ENCODE measurements at places on chromosomes 7 and 10.

DNA sequence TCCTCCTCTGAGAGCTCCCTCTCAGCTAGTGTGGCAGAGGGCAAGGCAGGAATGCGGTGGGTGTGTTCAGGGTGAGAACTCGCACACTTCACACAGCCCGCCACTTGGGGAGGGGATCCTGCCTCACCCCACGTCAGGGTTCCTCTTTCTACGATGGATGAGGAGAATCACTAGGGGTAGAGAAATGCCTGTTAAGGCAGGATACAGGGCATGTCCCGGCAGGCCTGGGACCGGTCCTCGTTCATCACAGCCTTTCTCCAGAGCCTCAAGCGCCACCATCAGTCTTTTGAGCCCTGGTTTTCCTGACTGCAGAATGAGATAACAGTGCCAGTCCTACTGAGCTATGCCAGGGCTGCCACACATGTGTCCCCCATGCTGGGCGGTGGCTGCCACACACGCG is 546.7 kb upstream of the ADARB2 start:
- no peak for DNase-seq

- no peak for DNase-seq
Measured at GRCh38 chr7:92808006-92808405, 28.4 kb downstream of the CDK6 start.

DNA sequence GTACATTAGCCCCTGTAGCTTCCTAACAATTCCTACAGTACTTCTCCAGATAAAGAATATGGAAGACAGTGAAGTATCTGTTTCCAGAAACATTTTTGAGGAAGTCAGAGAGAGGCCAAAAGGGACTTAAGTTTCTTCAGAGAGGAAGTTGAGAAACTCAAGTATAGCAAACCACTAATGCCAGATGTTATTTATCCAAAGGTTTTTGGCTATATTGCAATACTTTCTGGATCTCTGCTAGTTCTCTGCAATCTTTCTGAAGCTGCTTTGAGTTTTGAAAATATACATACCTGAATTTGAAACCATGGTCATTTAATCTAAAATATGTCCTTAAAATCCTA is 64.7 kb downstream of the BICC1 start:
- DNase-seq, result no peak

GRCh38 chr7:55514546-55515265 is 57.6 kb downstream of the VOPP1 start:
- no peak for DNase-seq

DNA sequence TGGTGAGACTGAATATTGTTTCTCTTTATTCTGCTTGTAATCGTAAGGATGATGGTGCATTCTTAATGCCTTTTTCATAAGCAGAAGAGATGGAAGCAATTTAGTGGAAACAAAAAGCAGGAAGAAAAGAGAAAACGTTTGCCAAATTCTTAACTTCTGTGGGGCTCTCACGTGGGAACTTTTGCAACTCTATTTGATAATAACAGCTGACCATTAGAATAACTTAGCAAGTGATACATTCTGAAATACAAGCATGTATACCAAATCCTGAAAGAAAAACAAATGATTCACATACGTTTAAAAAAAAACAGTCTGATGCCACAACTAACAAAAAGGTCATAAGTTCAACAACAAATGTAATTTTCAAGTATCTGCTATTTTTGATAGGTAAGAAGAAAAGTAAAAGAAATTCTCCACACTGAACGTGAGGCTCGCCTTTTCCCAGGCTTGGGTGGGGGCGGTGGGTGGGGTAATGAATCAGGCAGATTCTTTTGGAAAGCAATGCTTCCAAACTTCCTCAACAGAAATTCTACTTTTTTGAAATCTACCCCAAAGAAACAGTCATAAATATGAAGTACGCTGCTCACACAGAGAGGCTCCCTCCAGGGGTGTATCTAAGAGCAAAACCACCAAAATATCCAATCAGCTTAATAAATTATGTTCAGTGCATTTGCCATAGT is 446.2 kb upstream of the MGMT start:
- no peak for DNase-seq

GRCh38 chr10:73359492-73359891 is 828 bp upstream of the CFAP70 start:
- DNase-seq, result no peak

GRCh38 chr10:126057494-126057893 is 161.1 kb downstream of the FANK1 start:
- DNase-seq, result no peak

DNA sequence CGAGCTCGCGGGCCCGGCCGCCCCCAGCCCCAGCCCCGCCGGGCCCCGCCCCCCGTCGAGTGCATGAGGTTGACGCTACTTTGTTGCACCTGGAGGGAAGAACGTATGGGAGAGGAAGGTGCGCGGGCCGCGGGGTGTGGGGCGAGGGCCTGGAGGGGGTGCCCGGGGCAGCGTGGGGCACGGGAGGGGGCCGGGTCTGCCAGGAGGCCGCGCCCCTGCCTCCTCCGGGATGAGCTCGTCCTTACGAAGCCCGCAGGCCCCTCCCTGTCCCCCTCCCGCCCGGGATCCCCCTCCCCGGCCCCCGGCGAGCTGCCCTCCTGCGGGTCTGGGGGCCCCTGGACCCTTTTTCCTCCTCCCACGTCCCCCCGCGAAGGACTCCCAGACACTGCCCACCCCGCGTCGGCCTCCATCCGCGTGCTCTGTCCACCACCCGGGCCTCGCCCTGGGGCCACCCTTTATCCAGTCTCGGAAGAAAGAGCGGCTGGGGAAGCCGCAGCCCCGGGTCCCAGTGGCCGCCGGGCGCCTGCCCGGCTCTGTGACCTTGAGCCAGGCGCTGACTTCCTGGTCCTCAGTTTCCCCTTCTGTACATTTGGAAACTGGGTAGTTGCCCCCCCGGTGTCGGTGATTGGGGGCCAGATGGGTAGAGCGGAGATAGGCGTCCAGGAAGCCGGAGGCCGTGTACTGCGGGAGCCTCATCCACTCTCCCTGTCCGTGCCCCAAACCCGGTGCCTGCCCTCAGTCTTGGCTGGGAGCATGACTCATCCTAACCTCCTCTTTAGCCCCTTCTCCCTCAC is 521 bp downstream of the LIMK1 start:
- peak; percentile 36 for DNase-seq

DNA sequence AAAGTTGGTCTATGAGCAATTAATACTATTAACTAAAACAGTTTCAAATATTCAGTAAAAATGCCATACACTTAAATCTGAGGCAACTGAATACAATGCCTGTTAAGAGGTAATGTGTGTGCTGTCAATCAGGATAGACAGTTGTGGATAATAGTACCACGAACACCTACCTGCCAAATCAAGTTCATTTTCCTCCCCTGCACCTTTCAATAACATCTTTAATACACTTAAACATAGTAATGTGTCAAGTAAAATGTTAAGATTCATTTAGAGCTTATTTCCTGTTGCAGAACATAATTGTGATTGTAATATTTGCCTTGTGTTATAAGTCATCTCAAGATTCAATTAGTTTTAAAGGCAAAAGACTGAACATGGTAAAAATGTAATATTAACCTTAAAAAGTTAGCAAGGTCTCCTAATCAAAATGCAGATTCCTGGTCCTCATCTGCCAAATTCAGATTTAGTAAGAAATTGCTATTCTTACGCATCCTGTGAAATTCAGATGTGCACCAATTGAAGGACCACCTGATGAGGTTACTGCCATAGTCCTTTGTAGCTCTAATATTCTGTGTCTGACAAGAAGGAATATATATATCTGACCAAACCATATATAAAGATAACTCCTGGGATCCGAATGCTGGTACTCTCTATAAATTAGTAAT is 37.1 kb downstream of the COL1A2 start:
- no peak for DNase-seq

DNA sequence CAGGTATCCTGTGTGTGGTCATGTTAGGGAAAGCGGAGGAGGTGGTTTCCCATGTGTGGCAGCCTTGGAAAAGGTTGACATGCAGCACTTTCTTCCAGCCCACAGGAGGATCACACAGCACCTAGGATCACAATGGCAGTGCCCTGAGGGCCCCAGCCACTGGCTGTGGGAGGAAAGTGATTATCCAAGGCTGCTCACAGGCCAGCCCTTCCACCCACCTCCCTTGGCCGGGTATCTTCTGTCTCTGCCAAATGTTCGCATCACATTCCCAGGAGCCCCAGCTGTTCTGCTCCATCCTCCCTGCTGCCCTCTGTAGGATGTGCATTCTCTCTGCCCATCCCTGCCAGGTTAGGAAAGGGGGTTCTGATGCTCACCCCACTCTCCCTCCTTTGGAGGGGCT is 2.5 kb upstream of the MLXIPL start:
- DNase-seq, result no peak

DNA sequence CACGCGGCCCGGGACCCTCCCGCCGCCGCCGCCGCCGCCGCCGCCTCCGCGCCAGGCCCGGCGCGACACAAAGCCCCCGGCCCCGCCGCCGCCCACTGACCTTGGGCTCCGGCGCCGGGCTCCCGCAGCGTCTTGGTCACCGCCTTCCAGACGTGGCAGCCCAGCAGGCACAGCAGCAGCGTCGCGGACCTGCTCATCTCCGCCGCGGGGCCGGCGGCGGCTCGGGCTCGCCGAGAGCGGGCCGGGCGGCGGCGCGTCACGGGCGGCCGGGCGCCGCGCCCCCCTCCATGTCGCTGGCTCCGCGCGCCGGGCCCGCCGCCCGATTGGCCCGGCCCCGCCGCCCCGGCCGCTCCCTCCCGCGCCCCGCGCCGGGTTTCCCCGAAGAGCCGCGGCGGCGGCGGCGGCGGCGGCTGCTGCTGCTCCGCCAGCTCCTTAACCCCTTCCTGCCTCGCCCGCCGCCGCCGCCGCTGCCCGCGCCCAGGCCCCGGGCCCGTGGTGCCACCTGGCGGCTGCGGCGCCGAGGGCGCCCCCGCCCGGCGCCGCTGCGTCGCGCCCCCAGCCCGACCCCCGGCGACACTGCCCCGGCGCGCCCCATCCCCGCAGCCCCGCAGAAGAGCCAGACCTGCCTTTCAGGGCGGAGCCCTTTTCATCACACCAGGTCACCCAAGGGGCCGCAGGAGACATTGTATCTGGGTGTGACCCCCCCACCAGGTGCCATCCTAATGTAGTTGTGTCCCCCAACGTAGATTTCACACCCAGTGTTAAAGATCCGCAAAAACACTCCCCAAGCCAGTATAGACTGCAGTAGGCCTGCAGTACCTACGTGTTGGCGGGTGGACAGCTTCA is at the start of gene FAM171A1:
Gene FAM171A1, minus strand, starts transcription at position 434 of the 846 bp plus-strand sequence. Its CDS starts 237 bp downstream, at position 197.
- DNase-seq, result no peak

GRCh38 chr7:7201578-7202374 is 19.4 kb downstream of the C1GALT1 start:
- DNase-seq, result no peak

- DNase-seq, result no peak
Measured at GRCh38 chr7:32952876-32953275, 4.4 kb upstream of the FKBP9 start.

GRCh38 chr10:2899246-2899951 is 167.9 kb upstream of the PFKP start:
- no peak for DNase-seq

DNA sequence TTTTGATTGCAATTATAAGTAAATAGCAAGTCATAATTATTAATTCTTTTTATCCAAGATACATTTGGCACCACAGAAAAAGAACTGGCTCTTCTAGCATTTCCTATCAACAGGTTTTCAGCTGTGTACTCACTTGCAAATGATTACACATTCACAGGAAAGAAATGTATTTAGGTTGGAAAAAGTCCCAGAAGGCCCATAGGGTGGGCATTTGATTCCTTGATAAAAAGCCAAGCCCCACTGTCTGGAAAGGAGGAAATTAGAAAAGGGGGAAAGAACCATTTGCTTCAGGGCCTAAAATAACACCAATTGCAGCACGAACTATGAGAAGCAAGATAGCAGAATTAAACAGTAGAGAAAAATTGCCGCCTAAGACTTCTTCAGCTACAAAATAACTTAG is 80.8 kb upstream of the COL1A2 start:
- no peak for DNase-seq

DNA sequence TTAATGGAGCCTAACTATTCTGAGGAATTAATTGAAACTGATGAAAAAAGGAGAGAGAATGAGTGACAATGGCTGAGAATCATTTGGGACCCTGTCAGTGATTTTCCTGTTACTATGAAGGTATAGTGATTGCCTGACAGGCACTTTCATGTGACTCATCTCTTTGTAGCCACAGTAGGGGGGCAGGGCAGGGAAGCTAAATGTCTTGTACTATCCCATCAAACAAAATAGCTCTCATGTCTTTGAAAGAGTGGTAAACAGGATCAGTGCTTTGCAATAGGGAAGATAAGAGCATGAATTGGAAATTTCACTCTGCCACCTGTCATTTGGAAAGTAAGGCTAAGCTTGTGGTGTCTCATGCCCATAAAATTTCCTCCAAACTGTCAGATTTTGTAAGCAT is 94.5 kb upstream of the GSDME start:
- peak; percentile 10 for DNase-seq

DNA sequence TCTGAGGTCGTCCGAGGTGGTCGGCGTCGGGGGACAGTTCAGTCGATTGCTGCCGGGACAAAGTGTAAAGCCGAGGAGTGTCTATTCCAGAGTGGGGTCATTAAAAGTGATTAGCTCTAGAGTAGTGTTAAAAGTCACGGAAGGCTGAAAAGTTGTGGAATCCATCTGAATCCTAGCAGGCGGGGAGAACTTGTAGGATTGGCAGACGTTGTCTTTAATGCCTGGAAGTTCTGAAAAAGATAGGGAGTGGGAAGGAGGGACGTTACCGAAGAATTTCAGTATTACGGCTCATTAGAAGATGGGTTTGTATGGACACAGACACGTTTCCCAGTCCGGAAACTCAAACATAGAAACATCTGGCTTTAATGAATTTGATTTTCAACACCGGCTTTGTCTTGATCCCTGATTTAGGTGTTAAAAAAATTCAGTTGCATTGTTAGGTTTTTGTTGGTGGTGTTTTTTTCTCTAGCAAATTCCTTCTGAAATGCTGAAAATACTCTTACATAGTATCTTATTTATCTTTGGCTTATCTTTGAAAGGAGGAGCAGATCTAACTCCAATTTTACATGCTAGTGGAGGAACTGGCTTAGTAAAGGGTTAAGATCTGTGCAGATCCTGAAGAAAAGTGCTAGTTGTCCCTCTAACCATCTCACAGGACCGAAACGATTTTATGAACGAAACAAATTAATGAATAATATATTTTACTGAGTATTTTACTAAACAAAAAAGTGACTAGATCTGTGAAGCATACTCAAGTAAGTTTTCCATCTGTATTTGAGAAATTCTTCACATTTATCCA is 900 bp downstream of the MKLN1 start:
- no peak for DNase-seq

- no peak for DNase-seq
Measured at GRCh38 chr10:35000936-35001335, 89.2 kb downstream of the CUL2 start.

DNA sequence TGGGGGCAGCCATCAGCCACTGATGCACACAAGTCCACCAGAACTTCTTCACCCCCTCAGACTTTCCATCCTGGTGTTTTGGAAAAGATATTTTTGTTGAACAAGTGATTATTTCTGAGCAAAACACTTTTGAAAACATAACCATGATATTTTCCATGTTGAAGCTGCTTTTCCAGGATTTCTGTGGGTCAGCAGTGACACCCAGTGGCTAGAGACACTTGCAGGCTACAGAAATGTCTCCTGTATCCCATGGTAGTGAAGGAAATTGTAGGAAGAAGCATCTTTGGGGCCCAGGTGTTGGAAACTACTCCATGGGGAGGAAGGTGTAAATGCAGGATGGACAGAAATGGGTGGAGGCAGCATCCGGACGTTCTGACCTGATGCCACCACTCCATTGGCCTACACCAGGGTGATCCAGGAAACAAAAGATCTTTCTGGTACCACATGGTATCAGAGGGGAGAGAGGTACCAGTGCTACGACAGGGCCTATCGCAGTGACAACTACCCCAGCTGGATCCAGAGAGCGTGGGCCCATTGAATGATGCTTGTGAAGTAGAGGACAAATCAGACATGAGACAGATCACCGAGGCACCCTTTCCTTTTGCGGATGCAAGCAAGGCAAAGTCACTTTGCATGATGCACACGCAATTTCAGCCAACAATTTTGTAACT is 111.7 kb upstream of the COBL start:
- DNase-seq, result peak; percentile 70
